M059J (cell line): ENCODE measurements at places on chromosomes 6 and 20.

DNA sequence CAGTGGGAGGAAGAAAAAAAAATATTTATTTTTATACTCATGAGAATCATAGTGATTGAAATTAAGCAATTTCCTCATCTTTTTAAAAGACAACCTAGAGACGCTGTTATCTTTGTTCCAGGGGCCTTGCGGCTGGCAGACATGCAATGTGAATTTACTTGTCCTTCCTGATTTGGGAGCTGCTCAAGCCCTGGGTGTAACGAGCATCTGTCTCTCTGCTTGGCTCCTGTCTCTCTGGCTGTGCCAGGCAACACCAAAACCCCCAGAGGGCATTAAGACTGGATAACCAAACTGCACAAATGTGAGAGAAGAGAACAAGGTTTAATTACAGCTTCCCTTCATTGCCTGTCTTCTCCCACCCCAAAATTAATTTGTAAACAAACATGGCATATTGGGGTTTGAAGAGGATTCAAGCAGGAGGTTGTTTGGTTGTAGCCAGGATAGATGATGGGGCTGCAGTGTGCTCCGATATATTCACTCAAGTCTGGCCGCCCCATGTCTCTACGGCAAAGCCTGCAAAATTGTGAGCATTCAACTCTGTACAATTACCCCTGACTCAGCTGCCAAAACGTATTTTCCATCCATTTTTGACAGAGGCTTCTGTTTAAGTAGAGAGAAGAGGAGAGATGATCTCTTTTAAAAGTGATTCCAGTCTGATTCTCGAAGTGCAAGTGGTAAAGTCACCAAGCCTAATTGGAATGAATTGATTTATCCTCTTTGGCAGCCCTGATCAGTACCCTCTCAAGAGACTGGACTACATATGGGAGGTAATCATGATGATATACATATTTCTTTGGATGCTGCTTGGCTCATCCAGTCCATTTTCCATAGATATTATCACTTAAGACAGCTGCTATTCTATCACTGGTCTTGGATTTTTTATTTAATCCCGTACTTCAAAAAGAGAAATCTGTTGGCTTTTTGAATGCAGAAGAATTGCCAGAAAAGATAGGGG is 170.2 kb downstream of the SLC24A3 start:
- no peak for DNase-seq

GRCh38 chr6:6942831-6943230 is 164.9 kb upstream of the RREB1 start:
- peak; percentile 70 for DNase-seq

DNA sequence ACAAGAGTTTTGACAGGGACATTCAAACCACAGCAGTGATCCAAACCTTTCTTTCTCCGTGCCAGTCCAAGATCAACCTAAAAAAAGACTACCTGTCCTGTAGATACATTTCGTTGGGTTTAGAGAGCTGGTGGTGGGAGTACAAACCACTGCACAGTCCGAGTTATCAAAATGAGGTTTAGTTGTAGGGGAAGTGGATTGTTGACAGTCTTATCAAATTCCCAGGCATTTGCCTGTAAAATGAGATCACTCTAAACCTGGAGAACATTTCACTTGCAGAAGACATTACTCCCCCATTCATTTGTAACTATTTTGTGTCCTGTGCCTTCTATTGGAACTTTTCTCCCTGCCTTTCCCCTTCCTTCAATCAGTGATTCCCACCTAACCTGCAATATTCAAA is 469.6 kb upstream of the JARID2 start:
- DNase-seq = no peak

GRCh38 chr6:135320721-135321621 is 139.9 kb downstream of the MYB start:
- DNase-seq = no peak

DNA sequence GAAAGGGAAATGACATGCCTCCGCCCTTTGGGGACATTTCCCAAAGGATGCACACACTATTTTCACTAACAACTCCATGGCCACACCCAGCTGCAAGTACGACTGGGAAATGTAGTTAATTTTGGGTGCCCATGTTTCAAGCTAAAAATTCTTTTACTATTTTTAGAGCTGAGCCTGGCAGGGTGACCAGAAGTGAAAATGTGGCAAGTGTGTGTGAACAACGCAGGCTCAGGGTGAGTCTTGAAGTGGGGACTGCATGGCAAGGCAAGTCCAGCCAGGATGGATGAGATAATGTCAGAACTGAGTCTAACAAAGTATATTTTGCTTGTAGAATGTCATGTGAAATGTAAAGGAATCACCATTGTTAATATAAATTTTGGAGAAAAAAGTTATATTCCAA is 17.0 kb upstream of the CD109 start:
- no peak for DNase-seq

GRCh38 chr6:169966312-169967181 is 215.1 kb downstream of the ERMARD start:
- DNase-seq = no peak

- peak; percentile 35 for DNase-seq
Measured at GRCh38 chr20:25139029-25139705, 56.3 kb upstream of the ENTPD6 start.

- DNase-seq = no peak
Measured at GRCh38 chr20:62952373-62952967, at the start of gene SLC17A9. Gene SLC17A9 (plus strand): TSS chr20:62952709. CDS start chr20:62952831, 122 bp downstream.

- no peak for DNase-seq
Measured at GRCh38 chr6:7806711-7807110, 80.8 kb downstream of the BMP6 start.

DNA sequence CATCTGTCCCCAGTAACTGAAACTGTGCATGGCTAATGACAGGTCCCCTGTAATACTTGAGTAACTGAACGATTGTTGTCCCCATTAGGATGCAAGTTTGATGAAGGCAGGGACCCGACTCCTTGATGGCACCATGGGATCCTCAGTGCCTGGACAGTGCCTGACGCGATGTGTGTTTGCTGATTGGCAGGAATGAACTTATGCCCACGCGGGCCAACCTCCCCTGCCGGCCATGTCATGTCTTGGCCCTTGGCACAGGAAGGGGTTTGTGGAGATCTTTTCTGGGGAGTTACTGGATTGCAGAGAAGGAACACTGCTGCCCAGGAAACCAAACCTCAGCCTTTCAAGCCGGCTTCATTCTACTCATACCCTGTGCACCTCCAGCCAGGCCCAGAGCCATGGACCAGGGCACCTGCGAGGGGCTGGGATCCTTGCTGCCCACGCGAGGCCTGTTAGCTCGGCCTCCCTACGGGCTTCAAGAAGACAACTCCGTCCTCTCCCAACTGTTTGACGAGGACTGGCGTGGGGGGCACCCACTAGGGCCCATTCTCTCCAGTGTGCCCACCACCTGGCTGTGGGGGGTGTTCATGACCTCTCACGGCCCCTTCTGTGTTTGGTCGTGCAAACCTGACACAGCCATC is 147.8 kb downstream of the ZMYND8 start:
- DNase-seq = no peak

DNA sequence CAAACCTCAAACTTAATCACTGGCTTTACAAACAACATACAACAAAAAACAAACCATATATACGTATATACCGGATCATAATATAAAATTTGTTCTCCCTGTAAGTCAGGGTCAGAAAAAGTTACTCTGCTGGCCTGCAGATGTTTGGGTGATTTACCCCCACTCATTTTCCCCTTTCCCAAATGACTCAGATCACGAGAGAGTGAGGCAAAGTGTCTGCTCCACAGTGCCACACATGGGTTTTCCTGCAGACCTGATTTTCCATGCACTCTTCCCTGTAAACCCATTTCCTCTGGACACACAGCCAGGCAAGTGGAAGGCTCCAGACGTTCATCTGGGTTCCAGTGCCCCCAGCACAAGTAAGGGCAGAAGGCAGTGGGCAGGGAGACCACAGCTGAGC is 23.5 kb downstream of the GFOD1 start:
- DNase-seq = no peak

DNA sequence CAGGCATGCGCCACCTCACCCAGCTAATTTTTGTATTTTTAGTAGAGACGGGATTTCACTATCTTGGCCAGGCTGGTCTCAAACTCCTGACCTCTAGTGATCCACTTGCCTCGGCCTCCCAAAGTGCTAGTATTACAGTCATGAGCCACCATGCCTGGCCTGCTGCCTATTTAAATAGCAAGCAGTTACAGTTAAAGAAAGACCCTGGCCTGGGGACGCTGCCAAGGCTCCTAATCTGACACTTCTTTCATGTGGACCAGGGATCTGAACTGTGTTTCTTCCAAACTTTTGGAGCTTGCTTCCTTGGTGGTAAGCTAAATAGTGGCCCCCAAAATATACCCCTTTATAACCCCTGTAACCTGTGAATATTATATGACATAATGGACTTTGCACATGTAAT is 15.3 kb downstream of the PPARD start:
- no peak for DNase-seq

- DNase-seq = no peak
Measured at GRCh38 chr20:2485661-2486060, 15.1 kb upstream of the SNRPB start.

- peak; percentile 69 for DNase-seq
Measured at GRCh38 chr20:57166568-57167291, 99.7 kb downstream of the BMP7 start.

GRCh38 chr20:51303731-51304670 is 238.5 kb downstream of the NFATC2 start:
- no peak for DNase-seq

- DNase-seq = no peak
Measured at GRCh38 chr6:15458021-15458459, 204.8 kb downstream of the DTNBP1 start.

GRCh38 chr6:164749221-164750064 is 560.0 kb downstream of the C6orf118 start:
- peak; percentile 43 for DNase-seq

DNA sequence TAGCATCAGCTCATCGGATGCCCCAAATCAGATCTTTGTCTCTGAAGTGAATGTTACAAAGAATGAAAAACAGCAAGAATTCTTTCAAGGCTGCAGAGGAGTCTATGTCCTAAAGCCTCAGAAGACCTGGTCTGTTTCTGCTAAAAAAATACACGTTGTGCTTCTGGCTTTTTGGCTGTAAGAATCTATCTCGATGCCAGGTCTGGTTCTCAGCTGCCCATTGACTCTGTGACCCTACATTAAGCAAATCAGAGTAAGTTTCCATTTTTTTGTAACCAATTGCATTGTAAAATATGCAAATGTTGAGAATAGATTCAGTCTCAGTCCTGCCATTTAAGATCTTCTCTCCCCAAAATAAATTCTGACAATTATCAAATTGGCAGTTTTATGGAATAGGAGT is 705.4 kb downstream of the RFPL4B start:
- DNase-seq = no peak

DNA sequence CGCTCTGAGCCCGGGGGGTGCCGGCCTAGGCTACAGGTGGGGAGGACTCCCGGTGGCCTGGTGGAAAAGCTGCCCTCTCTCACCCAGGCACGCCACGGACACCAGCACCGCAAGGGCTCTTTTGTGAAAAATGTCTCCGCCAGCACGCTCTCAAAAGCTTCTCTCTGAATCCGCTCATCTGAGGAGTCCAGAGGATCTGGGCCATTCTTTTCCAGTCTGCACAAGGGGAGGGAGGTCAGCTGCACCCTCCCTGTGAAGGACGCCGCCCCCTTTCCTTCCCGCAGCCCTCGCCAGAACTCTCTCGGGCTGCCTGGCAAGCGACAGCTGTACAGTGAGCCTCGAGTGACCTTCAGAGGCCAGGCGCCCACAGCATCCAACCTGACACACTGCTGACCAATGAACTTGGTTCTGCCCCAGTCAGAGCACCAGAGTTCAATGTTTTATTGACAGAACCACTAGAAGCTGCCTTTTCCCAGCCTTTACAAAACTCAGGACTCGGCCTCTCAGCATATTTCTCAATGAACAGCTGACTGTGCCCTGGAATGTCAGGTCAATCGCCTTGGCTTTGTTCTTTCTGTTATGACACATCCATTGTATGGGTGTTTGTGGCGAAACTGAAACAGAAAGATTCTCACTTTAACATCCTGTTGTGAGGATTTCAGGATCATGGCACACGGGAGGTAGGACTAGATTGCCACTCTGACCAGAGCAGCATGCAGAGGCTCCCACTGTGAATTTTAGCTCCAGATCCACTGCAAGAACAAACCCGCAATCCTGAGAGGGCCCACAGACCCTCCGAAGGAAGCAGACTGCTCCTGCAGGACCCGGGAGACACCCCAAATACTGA is 26.7 kb downstream of the SERPINB9 start:
- DNase-seq = peak; percentile 99

DNA sequence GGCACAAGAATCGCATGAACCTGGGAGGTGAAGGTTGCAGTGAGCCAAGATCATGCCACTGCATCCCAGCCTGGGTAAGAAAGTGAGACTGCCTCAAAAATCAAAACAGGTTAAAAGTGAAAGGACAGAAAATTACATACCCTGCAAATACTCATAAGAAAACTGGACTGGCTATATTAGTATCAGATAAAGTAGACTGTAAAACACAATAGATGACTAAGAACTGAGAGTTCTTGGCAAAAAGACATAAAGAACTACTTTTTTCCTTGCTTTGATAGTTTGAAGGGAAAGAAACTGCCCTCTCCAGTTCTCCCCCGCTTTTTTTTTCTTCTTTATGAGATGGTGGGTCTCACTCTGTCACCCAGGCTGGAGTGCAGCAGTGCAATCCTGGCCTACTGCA is 17.0 kb downstream of the SNX3 start:
- DNase-seq = peak; percentile 8
